Epithelial cell of proximal tubule (primary cell): ENCODE measurements at places on chromosomes 4 and X.

DNA sequence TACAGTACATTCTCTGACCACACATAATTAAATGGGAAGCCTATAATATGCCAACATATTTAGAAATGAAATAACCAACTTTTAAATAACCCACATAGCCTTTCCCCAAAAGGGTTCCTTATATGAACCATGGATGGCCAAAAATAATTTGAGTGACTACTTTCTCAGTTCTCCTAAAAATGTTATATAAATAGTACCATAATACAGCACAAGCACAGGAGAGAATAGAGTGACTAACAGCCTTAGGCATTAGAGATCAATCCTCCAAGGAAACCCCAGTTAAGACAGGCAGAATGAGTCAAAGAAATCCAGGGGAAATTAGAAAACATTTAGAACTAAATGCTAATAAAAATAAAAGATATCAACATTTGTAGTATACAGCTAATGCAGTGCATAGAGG is 50.2 kb downstream of the ANKRD17 start:
- no peak for DNase-seq

DNA sequence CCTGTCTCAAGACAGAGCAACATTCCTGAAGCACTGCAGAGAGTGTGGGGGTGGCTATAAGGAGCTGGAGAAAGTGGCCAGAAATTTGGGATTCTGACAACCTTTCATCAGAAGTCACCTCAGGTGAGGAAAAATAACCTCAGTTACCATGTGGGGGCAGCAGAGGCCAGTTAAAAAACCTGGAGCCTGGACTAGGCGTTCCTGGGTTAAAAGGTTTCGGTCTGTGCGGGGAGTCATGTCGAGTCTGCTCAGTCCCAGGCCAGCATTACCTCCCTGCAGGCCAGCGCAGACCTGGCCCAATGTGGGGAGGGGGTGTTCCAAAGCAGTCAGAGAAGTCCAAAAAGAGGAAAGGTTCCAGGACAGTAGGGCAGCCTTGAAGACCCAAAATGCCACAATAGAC is 10.9 kb upstream of the NALF2 start:
- DNase-seq: no peak

- DNase-seq: no peak
Observed at GRCh38 chr4:186695392-186695791, 28.3 kb downstream of the FAT1 start.

DNA sequence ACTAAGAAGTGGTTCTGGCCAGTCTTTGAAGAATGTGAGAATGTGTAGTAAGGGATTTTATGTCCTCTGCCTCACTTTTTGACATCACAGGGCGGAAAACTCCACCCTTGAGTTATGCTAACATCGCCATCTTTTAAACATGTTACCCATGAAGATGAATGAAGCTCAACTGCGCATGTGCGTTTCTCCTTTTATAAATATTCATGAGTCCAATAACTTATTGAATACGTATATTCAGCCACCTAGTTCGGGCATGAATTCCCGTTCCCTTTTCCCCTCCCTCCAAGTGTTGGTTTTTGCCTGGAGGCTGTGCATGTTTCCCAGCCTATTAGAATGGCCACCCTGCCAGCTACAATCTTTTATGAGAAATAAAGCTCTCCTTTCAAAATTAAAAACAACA is 51.7 kb upstream of the STPG2 start:
- DNase-seq: no peak

DNA sequence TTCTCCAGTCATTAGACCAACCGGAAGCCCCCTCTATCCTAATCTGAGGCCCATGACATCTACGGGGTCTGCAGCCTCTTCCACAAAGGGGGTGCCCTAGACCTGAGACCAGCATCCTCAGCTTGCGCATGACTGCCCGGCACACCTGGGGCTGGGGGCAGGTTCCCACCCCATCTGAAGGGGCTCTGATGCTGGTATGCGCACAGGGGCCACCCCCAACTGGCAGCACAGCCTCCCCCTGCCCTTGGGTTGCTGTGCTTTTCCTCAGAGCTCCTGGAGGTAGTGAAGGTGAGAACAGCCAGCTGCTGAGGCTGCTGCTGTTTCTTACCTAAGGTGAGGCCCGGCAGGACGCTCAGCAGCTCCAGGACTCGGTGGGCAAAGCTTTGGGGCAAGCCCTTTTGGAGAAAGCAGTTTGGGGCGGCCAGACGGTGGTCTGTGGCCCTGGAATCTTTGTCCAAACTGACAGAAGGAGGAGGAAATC is 18.9 kb upstream of the CPLX1 start:
- DNase-seq: no peak

- no peak for DNase-seq
Observed at GRCh38 chrX:11755724-11756123, 2.3 kb upstream of the MSL3 start.

DNA sequence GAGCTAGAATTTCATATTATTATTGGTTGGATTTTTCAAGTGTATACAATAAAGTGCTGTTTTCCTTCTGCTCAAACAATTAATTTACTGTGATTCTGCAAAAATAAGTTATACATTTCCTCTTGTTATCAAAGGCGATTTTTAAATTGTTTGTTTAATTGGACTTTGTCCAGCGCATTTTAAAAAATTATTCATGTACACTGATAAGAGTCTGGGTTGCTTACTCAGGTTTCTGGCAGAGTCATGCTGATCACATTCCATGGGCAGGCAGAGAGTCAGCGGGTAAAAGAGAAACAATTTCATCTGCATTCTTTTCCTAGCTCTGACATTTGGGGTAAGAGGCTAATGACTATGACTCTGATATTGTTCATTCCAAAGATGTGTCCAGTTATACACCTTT is 8.9 kb downstream of the FAT4 start:
- DNase-seq: no peak

DNA sequence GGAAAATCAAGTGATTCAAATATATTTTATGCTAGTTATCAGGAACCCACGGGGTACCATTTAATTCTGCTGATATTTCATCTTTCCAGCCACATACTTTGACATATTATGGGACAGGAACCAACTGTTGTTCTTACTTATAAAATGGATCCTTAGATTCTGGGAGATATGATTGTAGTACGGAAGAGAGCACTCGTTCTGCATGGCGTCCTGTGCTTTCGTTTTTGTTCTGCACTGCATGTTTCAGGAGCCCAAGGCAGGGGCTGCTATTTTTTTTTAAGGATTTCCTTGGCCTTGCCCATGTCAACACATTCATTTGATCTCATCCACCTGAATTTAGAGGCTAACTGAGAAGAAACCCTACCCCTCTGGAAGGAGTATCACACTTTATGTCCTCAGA is 245.5 kb upstream of the TLL1 start:
- DNase-seq: no peak

DNA sequence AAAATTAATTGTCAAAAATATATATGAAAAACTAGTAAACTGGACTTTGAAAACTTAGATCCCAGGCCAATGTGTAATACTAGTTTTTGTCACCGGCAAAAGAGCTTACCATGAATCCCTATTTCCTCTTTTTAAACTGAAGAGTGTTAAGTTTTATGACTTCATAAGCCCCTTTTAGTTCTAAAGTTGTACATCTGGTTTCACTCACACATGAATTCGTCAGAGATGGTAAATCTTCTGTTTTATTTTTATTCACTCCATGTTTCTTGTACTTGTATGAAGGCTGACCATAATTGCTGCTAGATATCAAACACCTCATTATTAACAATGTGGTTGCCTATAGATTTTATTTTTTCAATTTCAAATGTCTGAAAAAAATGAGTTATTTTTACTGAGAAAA is 827.9 kb downstream of the PCDH7 start:
- DNase-seq: no peak

- no peak for DNase-seq
Observed at GRCh38 chr4:25624616-25625015, 31.0 kb upstream of the SLC34A2 start.
